ENCODE measurements at places on chromosomes 12 and 14.

DNA sequence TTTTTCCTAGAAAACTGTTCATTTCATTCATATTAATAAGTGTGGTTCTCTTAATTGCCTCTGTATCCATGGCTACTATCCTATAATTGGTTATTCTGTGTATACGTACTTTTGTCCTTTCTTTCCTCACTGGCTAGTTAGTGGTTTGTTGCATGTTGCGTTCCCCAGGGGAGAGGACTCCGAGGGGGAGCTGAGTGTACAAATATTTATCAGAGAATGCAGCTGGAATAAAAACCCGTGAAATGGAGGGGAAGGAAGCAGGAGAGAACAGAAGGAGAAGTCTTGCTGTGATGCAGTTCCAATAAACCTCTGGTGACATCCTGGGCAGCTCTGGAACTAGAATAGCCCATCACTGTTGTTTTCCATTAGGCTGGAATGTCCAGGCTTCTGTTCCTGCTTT, 117.1 kb upstream of the RGS6 start:
- no peak for DNase-seq

- peak; percentile 7 for DNase-seq
Measured at GRCh38 chr14:75771595-75771994, 110.5 kb downstream of the TTLL5 start.

- no peak for DNase-seq
Measured at GRCh38 chr14:71687166-71687831, 244.9 kb upstream of the RGS6 start.

- DNase-seq = no peak
Measured at GRCh38 chr12:24822121-24822899, 126.6 kb downstream of the BCAT1 start.

DNA sequence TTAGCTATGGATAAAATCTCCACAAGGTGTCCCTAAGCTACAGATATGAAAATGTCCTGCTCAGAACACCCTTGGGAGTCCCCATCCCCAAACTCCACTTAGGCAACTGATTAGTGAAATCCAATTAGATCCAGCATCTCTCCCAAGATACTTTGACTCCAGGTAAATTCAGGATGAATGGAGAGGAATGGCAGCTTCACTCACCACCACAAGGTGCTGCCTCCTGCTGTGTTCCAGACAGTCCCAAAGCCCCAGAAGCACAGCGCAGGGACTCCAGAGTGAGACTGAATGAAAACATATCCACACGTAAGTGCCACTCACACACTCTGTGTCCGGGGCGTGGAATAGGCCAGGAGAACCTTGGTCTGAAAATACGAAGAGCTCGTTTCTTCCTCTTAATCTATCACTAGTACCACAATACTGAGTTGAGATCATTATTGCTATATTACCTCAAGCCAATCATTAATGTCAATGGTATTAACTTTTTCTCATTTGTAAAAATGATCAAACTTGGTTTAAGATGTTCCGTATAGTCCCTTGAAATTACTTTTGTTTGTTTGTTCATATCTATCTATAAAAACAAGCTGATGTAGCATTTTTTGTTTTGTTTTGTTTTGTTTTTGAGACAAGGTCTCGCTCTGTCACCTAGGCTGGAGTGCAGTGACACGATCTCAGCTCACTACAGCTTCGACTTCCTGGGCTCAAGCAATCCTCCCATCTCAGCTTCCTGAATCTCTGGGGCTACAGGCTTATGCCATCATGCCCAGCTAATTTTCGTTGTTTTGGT, 70.0 kb upstream of the BICD1 start:
- no peak for DNase-seq

GRCh38 chr12:114961491-114961890, 277.5 kb upstream of the TBX3 start:
- no peak for DNase-seq

- DNase-seq = no peak
Measured at GRCh38 chr12:3042394-3042793, 34.8 kb upstream of the TSPAN9 start.

DNA sequence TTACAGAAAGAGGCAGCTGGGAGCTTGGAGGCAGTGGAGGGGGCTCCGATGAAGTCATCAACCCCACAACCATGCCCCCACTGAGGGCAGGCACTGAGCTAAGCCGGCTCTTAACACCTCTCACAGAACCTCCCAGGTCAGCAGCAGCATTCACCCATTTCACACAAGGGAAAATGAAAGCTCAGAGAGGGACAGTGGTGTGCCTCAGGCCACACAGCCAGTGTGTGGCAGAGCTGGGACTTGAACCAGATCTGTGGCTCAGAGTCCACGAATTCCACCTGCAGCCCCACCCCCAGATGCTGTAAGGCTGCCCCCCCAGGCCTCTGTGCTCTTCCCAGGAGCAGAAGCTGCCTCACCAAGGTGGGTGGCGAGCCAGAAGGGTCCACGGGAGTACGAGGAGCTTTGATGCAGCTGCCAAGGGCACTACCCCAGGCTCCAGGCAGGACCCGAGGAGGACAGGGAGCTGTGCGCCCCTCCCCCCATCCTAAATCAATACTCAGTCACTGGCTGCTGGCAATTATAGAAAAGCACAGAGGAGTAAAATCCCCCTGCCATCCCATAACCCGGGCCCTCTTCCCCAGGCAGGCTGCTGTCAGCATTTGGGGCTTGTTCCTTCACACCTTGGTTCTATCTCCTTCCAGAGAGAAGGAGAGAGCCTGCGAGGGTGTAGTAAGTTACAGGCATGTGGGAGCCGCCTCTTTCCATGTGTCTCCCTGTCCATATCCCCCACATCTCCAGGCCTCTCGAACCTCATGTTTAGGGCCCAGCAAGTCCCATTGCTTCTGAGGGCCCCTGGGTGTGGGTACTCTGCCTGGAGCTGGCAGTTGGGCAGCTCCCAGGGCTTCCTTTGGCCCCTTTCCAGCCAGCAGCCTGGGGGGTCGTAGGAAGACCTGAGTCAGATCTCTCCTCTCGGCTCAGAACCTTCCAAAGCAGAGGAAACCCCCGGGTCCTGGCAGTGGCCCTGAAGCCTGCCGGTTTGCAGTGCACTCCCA, 47.6 kb downstream of the FAM222A start:
- no peak for DNase-seq
